ENCODE measurements at places on chromosomes 7 and 10.

- DNase-seq = no peak
Measured at GRCh38 chr10:108877095-108877561, 1046.2 kb downstream of the XPNPEP1 start.

DNA sequence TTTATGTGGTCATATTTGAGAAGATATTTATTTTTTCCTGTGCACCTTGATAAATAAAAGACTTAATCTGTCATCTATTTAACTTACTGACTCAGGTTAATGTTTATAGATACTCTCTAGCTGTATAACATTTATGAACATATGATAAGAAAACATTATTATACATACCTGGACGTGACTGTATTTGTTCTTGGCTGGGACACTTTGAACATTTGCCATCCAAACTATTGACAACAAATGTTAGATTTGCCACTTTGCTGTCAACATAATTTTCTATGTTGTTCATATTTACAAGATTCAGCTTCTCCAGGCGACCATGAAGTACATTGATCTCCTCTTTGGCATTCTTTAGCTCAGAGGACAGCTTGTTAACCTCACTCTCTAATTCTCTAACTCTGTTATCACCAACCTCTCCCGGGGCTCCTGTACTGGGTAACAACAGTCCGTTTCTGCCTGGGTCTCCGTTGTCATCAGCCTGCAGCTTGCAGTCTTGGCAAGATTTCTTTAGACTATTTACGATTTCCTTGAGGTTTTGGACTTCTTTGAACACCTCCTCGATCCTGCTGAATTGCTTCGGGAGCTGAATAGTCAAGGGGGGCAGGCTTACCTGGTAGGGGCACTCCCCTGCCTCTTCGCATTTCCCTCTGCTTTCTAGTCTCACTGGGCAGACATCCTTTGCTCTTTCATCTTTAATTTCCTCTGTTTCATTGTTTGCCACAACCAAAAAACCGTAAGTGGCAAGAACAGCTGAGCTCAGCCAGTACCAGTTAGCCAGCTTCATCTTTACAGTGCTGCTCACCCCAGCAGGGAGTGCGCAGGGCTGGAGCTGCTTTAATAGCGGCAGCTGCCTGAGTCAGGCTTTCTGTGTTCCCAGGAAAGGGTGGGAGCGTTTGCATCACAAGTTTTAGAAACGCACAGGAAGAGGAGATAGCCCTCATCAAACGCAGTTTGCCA lies at the start of gene FGL2:
Gene FGL2 (minus strand): TSS at position 807 of the 954 bp plus-strand sequence. CDS start 26 bp downstream, at position 781.
- DNase-seq = no peak

- no peak for DNase-seq
Measured at GRCh38 chr7:99102809-99103690, 40.9 kb downstream of the SMURF1 start.

DNA sequence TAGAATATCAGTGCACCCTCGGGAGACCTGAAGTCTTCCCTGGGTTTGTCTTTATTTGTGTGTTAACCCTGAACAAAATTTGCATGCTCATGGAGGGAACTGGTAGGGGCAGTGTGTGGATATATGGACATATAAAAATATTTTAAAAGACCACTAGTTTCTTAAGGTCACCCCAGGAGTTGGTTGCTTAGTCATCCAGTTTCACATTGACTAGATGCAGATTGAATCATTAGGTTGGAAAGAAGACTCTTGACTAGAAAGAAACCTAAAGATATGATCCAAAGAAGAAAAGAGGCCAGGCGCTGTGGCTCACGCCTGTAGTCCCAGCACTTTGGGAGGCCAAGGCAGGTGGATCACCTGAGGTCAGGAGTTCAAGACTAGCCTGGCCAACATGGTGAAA lies 137.1 kb downstream of the KAT6B start:
- DNase-seq = no peak

GRCh38 chr7:131529617-131530016 lies 26.8 kb downstream of the PODXL start:
- no peak for DNase-seq

- no peak for DNase-seq
Measured at GRCh38 chr7:1085266-1085665, 2.6 kb upstream of the GPER1 start.

GRCh38 chr7:128735436-128735835 lies 3.7 kb upstream of the CALU start:
- no peak for DNase-seq

- DNase-seq = no peak
Measured at GRCh38 chr7:116028787-116029186, 1.8 kb downstream of the TFEC start.

GRCh38 chr10:132550366-132551092 lies 12.9 kb downstream of the INPP5A start:
- DNase-seq = no peak

- no peak for DNase-seq
Measured at GRCh38 chr7:157056246-157056645, 45.8 kb upstream of the MNX1 start.

DNA sequence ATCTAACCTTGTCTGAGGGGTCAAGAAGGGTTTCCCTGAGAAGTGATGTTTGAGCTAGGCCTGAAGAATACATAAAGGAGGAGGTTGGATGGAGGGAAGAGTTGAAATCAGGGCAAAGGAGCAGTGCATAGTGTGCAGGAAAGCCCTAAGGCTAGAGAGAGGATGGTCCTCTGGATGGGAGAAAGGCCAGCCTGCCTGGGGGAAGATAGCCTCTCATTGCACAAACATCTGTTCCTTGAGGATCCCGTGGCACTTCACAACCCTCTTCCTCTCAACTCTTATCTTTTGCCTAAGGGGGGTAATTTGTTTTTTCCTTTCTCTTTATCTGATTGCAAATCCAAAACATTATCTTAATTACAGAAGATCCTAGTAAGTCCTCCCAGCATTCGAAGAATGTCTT lies 35.7 kb downstream of the STAMBPL1 start:
- no peak for DNase-seq

GRCh38 chr10:12062754-12063482 lies 5.8 kb upstream of the DHTKD1 start:
- DNase-seq = no peak

DNA sequence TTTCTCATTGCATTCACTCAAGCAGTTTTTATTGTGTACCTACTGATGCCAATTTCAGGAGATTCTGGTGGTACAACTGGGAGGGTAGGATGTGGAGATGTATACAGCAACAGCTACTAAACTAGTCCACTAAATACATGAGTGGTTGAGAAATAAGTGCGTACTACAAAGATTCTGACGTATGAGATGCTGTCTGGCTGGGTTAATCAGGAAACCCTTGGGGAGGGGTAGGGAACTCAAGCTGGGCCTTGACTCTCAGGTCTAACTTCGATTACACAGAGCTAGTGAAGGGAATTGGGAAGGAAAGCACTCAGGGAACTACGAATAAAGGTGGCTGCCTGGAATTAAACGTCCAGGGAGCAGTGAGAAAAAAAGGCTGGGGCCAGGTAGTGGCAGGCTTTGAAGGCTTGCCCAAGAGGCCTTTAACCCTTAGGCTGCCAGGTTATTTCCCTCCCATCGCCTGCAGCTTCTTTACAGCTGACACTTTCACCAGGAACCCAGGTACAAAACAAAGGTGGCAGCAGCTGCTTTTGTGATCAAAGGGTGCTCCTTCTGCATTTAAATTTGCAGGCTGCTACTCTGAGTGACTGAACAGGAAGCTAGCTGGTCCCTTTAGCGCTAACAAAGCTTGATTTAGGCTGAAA lies 3.2 kb downstream of the MMS19 start:
- no peak for DNase-seq

- no peak for DNase-seq
Measured at GRCh38 chr10:99532687-99533495, at the start of gene NKX2-3. NKX2-3 (plus strand) TSS chr10:99532942; CDS start chr10:99533132, 190 bp downstream.

DNA sequence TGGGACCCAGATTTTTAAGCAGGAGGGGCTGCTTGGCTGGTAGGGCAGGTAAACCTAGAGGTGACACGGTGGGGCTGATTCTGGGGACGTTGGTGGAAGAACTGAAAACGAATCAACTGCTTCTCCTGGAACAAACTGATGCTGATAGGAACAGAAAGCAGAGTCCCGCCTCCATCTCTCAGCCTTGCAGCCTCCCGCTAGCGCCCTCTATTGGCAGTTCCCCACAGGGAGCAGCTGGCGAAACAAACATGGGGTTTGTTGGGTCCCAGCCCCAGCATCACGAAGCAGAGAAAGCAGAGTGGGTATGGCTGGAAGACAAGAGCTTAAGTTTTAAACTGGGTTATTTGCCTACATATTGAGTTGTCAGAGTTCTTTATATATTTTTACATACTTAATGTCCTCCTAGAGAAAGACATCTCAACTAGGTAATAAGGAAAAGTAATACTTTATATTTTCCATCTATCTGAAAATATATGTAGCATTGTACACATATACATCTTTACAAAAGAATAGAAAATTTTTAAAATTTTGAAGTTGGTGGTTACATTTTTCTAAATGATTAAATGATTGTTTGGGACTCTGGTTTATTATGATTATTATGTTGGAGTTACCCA lies 42.3 kb upstream of the FOXI2 start:
- DNase-seq = no peak

DNA sequence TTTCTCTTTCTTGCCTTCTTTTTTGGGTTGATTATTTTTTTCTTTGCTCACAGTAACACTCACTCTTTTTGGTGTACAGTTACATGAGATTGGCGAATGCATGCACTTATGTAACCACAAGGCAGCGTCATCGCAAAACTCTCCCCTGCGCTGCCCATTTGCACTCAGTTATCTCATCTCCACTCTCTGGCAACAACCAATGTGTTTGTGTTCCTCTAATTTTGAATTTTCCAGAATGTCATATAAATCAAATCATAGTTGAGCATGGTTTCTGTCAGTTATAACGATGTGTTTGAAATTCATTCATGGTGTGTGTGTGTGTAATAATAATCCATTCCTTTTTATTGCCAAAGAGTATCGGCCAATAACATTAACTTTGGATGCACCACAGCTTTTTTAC lies 23.0 kb upstream of the IGFBP3 start:
- no peak for DNase-seq

DNA sequence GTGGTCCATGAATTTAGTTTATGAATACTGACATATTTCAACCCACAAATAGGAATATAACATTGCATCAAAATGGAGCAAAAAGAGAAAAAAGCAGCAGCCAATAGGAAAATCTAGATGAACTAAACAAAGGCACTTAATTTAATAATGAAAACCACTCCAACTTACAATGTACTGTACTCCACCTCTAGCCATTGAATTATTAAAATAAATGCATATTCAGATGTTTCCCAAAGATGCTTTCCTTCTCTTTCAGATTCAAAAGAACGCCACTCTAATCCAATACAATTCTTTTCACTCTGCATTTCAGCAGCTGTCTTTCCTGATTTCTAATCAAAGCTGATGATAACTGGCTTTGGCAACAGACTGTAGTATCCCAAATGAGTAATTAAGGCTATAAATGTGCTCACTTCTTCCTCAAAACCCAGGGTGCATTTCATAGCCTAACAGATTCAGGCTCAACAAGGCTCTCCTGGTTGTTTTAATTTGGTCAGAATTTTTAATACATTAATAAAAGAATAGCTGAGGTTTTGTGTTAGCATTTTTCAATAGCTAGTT lies 577.1 kb downstream of the PARD3 start:
- DNase-seq = no peak

DNA sequence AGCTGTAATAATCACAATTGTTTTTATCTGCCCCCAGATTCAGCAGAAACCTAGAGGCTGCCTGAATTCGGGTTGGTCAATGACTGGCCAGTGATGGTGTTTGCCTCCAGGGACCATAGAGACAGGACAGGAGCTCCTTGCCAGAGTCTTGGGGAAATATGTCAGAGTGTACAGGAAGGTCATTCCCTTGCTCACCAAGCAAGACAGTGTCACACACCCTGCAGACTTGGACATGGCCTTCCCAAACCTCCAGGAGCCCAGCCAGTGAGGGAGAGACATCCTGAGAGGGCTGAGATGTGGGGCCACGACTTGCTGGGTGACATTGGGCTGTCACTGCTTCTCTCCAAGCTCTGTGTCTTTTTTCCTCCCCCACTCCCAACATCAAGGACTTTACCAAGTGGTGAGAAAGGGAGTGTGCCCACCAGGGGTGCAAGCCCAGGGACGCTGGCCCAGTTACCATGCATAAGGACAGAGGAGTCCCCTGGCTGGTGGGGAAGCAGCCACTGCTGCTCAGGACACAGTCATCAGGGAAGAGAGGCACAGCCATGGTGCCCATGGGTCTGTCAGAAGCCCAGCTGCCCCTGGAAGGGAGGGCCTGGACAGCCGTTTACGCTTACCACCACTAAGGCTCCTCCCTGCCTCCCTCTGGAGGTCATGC lies 25.3 kb upstream of the C10orf53 start:
- DNase-seq = no peak

GRCh38 chr7:92602352-92603088 lies 12.3 kb upstream of the FAM133B start:
- no peak for DNase-seq

GRCh38 chr10:11876805-11877590 lies 53.8 kb downstream of the PROSER2 start:
- no peak for DNase-seq

DNA sequence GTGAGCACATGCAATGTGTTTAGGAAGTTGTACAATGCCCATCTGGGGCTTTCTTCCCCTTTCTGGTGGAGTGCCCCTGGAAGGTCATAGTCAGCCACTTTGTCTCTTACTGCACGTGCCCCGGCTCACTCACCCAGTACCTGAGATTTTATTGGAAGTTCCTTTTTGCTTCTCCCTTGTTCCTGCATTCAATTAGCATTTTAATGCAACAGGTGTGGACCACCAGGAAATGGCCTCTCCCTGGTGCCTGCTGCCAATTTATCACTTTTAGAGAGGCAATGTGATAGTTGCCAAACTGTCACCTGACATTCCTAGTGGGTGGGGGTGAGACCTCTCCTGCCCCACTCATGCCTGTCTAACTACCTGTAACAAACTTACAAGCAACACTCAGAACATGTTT lies 293.4 kb upstream of the DKK1 start:
- DNase-seq = no peak

Data from NCI-H2029 treated with DMSO at 0.1 percent for 48 hours (cell line).